ENCODE measurements at places on chromosomes 1 and 21. TPM values are rescaled to one million over a fixed set of nuclear protein-coding genes. Genes with fewer than 3 reads are reported as not detected.
A peak's percentile ranks its signal among the peaks of the same experiment; 100 is the strongest.

GRCh38 chr1:217561446-217561845 lies 69.4 kb downstream of the GPATCH2 start:
- no peak for DNase-seq

- no peak for DNase-seq
Measured at GRCh38 chr1:224223819-224224714, 41.0 kb downstream of the DEGS1 start.

GRCh38 chr1:192627901-192628300 lies 8.0 kb upstream of the RGS13 start:
- no peak for DNase-seq

GRCh38 chr1:11898086-11898785 lies 28.0 kb downstream of the KIAA2013 start:
- DNase-seq, result no peak

DNA sequence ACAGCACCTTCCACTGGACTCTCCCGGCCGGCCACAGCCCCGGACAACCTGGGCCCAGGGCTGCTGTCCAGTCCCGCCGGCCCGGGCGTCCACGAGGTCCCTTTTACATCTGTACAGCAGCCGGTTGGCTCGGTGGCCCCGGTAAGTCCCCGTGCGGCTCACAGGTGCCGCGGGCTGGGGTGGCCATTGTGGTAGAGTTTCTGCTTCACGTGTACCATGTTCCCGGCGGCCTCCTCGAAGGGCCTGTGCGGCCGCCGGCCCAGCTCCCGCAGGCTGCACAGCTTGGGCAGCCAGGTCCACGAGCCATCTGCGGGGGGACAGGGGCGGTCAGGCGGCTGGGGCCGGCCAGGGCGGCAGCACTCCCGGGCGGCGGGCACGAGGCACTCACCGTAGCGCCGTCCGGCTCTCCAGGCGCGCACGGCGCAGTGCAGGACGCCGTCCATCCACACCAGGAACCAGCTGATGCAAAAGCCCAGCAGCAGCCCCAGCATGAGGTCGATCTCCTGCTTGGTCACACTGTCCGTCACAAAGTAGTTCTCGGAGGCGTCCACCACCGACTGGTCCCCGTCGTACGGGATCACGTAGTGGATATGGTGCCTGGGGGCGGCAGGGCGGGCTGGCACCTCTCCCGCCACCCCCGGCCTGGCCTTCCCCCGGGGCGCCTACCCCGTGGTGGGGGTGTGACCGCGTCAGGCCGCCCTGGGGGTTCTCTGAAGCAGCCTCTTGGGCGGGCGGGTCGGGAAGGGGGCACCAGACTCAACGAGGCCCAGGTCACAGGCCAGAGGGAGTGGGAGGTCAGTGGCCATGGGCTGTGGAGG lies 5.0 kb downstream of the TMEM240 start:
- no peak for DNase-seq

DNA sequence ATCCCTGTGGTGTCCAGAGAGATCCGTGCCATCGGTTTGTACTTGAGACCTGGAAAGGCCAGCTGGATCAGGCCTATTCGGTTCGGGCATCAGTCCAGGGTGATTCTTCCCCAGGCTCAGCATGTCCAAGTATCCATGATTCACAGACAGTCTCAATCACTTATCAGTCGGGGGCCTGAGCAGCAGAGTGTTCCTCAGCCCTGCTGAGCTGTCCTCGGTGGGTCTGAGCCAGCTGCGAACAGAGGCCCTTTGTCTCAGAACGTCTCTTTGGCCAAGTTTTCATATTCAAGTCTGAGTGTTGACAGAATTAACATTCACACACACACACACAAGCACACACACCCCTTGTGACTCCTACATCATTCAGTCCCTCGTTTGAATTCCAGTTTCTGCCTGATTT lies 33.4 kb upstream of the OSBPL9 start:
- DNase-seq, result no peak

GRCh38 chr1:33330906-33331305 lies 10.0 kb upstream of the A3GALT2 start:
- DNase-seq, result no peak

DNA sequence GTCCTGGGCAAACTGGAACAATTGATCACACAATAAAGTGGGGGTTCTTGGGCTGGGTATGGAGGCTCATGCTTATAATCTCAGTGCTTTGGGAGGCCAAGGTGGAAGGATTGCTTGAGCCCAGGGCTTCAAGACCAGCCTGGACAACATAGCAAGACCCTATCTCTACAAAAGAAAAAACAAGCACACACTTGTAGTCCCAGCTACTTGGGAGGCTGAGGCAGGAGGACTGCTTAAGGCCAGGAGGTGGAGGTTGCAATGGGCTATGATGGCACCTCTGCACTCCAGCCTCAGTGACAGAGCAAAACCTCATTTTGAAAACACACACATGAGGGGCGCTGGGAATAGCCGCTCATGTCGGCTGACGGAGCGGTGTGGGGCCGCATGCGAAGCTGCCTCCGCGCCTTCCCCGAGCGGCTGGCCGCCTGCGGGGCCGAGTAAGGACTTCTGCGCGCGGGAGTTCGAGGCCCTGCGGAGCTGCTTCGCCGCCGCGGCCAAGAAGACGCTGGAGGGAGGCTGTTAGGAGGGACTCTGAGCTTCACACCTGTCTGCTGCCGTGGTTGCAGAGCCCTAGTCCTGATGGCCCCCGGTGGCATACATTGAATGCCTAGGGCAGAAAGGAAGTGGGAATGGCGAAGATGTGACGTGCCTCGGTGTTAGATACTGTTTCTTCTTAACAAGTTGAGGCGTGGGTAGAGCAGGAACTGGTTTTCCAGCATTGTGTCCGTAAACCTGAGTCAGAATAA lies 59.5 kb downstream of the ACBD3 start:
- DNase-seq, result no peak

DNA sequence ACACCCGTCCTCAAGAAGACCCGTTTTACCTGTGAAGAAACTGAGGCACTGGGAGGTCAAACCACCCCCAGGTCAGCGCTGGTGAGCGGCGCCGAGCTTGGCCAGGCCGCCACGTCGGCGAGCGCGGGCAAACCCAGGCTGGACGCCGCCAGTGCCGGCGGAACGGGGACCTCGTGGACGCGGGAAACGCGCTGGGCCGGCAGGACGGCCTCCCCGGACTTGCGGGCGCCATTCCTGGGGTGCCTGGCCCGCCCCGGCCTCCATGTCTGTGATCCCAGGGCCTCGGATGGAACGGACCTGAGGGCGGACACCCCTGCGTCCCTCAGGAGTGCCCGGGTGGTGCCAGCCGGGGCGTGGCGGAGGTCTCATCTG lies 764 bp upstream of the SUMO3 start:
- DNase-seq, result no peak

DNA sequence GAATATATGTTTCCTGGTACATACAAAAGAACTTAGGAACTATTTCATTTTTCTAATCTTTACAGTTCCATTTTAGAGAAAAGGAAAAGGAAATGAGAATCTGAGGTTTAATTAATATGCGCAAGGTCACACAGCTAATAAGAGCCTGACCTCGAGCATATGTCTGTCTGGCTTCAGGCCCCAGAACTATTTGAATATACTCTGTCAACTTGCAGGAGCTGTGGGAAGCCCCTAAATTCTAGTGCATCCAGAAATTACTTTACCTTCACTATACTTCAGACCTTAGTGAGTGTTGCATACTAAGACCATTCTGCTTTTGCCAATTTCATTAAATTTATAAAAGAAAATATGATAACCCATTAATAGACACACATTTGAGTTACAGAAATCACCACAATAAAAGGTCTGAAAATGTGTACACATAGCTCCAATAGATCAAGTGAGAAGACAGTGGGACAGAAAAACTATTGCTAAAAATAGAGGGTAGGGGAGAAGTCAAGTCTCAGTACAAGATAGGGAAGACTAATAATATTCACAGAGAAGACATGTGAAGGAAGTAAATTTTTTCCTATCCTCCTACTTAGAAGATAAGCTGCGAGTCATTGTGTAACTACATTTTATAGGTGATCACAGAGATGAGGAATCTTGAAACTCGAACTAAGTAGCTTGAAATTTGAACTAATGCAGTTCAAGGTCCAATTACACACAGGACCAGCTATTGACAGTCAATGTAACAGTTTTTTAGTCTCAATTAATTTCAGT lies 3.8 kb downstream of the RGS13 start:
- DNase-seq, result no peak

DNA sequence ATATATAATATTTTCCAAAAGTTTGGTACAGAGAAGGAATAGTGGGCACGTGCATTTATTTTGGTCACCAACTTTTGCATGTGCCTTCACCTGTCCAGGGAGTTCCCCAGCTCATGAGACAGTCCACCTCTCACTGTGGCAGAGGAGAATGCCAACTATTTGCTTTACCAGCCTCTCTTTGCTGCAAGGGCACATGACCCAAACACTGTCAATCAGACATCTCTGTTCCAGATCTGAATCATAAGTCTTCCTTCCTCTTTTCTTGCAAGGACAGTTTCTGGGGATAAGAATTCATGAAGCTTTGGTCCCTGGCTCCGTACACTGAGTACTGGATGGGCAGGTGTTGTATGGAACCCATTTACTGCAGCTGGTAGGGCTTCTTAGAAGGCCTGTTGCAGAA lies 38.6 kb downstream of the C1orf87 start:
- no peak for DNase-seq

DNA sequence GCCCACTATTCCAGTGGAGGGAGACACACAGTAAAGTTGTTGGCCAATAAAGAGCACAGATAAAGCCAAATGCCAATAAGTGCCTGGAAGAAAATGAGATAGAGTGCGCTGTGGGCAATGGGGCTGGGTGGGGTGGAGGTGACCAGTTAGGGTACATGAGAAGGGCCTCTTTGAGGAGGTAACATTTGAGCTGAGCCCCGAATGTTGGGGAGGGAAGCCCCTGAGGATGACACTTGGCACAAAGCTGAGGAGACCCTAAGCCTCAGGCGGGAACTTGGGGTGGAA lies 979 bp downstream of the S100A9 start:
- no peak for DNase-seq

DNA sequence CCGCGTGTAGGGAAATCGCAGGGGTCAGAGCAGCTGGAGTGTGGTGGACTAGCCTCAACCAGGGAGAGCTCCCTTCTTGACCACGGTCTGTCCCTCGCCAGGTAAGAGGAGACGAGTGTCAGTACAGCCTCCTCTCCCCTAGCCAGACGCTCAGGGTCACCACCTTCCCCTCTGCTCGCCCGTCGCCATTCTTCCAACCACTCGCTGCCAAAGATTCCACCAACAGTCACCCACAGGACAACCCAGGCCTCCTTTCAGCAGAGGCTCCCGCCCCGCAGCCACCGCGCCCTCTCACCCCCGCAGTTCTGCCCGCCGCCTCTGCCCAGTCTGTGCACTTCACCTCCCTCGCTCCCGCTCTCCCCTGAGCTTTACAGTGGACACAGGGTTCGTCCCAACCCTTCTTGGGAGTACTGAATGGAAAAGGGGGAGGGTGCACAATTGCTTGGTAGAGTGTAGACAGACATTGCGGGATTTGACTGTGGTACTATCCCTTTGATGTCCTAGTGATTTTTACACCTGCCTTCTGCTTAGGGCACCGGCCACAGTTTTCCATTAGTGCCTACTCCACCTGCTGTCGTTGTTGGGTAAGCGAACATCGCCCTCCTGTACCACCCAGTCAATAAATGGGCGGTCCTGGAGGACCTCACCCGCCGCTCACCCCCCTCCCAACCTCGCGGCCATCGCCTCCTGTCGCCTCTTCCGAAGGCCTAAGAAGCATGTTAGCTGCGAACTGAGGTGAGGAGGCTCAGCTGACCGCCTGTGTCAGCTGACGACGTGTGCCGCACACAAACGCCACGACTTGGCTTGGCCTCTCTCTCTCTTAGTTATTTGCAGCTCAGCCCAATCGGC lies 9.2 kb upstream of the NBPF11 start:
- no peak for DNase-seq

GRCh38 chr1:157249739-157250138 lies 111.5 kb upstream of the ETV3 start:
- no peak for DNase-seq

DNA sequence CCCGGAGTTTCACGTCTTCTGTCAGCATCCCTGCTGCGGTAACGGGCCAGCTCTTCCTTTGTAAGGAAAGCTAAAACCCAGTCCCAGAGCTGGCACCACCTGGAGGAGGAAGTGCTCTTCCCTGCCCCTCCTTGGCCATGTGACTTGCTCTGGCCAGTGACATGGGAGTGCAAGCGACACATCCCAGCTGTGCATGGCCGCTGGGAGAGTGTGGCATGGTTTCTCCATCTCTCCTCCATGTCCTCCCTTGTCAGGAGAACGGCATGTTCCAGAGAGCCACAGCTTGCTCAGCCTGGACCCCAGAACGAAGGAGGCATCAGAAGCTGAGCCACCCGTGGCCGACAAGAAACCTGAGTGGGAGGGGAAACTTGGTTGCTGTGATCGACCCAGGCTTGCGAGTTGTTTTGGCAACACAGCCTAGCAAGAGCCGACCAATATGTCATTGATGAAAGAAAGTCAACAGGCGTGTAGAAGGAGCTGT lies 2.7 kb upstream of the PRXL2B start:
- DNase-seq, result no peak

DNA sequence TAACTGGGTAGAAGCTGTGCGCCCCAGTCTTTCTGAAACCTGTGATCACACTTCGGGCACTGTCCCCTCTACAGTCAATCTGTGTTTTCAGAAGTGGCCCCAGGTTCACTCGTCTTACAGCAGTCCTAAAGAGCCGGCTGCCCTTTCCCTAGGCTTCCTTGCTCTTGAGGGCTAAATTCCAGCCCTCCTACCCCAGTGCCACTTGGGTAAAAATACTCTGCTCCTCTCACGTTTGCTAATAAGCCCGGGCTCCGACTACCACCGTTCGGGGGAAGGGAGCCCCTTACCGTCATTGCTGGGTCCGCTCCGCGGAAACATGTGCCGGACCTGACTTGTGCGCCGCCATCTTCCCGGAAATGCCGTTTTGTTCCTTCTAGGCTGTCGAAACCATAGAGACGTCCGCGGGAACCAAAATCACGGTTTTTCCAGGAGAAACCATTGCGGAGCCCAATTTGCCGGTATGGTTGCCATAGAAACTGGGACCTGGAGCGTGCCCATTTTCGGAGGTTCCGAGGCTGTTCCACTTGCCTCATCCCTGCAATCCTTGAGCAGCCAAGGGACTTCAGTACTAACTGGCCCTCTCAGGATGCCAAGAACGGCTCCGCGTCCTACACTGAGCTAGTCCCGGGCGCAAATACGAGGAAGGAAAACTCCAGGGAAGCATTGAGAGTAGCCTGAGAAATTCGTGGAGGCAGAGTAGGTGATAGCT lies at the start of gene GPATCH4:
GPATCH4 (minus strand) TSS at position 358 of the 709 bp plus-strand sequence.
- DNase-seq, result peak; percentile 94

GRCh38 chr1:15051882-15052528 lies 101.5 kb upstream of the TMEM51 start:
- DNase-seq, result no peak

ACTN2 gene
- total RNA-seq, result not detected

PER3 gene
- 4.1 TPM for total RNA-seq

SHISAL2A gene
- 11.0 TPM for total RNA-seq

ASCL5 gene
- not detected for total RNA-seq

FNDC10 gene
- 4.4 TPM for total RNA-seq

HPDL gene
- 23.4 TPM for total RNA-seq

ETV3L gene
- total RNA-seq, result not detected
